ENCODE measurements at places on chromosomes 1 and 21. TPM values are rescaled to one million over a fixed set of nuclear protein-coding genes. Genes with fewer than 3 reads are reported as not detected.

The PTPRU gene
- total RNA-seq, result 18.2 TPM

GRCh38 chr1:214248311-214249085 is 32.5 kb upstream of the SMYD2 start:
- no peak for DNase-seq

The MPL gene
- 0.65 TPM for total RNA-seq

The OR10J1 gene
- not detected for total RNA-seq

The HCRTR1 gene
- 0.44 TPM for total RNA-seq

DNA sequence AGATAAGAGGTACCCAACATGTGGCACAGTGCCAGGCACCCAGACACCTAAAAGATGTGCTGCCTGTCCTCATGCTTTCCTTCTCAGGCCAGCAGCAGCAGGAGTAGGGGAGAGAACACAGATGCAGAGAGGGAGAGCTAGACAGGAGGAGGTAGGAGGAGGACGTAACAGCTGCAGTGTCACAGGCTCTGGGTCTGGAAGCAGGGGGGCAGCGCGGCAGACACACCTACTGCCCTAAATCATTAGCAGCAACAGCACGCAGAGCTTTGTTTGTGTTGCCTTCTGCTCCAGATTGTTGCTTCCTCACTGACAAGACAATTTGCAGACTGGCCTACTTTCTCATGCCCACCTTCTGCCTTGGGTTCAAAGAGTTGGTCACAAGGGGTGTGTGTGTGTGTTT is 196.7 kb upstream of the DAB1 start:
- no peak for DNase-seq

DNA sequence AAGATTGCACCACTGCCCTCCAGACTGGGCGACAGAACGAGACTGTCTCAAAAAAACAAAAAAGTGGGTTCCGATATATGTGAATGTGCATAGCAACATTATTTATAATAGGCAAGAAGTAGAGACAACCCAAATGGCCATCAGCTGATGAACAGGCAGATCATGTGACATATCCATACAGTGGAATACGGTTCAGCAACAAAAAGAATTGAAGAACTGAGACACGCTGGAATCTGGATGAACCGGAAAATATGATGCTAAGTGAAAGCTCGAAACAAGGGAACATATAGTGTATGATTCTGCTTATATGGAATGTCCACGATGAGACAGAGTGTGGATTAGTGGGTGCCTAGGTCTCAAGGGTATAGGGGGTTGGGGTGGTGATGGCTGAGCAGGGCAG is 28.5 kb upstream of the MORC3 start:
- DNase-seq, result no peak

GRCh38 chr1:46097149-46097472 is 35.3 kb downstream of the PIK3R3 start:
- no peak for DNase-seq

- peak; percentile 85 for DNase-seq
Measured at GRCh38 chr1:109240158-109241152, 8.9 kb upstream of the CELSR2 start.

The POFUT2 gene
- 20.3 TPM for total RNA-seq

The S100A13 gene
- 197 TPM for total RNA-seq

The AMY2A gene
- not detected for total RNA-seq

DNA sequence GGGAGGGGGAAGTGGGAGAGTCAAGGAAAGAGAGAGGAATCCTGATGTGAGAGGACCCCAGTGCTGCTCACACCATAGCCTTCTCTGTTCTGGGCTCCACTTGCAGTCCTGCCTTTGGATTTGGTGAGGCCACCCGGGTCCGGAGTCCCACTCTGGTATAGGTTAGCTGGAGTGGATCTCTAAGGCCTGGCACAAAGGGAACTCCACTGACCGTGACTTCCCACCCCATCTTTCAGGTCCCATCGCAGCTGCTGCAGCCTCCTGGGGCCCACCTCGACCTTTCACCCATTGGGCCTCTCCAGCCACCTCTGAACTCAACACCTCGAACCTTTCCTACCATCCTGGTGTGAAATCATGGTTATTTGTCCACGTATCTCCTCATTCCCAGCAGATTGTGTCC is 324.4 kb downstream of the MATN1 start:
- no peak for DNase-seq

DNA sequence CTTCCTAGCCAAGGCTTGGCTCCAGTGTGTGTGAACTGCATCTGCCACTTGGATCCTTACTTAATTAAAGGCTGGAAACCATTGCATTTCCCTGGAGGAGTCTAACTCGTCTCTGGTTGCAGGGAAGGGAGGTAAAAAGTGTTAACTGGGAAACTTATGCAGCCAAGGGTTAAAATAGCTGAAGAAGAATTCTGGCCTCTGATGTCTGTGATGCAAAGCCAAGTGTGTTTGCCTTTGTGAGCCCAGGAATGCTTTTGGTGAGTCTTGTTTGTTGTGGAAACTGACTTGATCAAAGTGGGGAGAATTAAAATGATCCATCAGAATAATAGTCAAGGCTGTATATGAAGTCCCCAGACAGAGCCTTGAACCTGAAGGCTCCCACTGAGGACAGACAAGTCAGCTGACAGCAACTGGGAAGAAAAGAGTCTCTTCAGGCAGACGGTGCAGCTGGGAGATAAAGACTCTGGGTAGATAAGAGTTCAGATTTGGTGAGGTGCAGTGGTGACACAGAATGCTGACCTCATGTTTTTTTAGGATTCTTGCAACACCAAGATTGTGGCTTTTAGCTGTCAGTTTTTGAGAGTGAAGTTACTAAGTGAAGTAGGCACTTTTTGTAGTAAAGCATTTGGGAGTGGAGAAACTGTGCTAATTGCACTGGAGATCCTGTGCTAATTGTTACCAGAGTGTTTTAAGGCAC is 59.5 kb upstream of the WLS start:
- DNase-seq, result no peak

DNA sequence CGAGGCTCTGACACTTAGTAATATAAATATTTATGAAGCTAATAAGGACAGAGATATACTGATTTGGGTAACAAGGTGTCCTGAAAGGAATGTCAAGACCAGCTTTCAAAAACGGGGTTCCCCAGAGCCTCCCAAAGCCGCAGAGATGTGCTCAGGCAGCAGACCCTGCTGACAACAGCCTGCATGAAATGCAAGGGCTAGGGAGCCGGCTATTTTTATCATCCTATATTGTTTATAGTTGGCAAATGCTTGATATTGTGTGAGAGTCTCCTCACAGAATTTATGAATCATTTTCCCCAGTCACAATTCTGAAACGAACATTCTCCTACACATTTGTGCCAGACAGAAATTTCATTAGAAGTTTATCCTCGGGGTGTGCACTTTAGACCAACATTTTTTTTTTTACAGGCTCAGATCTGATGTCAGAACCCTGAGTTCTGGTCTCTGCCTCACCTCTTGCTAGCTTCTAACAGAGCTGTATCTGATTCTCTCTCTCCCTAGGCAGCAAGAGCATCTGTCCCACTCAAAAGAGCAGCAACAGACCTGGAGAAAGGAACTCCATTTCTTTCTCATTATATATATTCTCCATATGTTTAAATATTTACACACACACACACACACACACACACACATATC is 302.3 kb upstream of the PLD5 start:
- DNase-seq, result no peak

DNA sequence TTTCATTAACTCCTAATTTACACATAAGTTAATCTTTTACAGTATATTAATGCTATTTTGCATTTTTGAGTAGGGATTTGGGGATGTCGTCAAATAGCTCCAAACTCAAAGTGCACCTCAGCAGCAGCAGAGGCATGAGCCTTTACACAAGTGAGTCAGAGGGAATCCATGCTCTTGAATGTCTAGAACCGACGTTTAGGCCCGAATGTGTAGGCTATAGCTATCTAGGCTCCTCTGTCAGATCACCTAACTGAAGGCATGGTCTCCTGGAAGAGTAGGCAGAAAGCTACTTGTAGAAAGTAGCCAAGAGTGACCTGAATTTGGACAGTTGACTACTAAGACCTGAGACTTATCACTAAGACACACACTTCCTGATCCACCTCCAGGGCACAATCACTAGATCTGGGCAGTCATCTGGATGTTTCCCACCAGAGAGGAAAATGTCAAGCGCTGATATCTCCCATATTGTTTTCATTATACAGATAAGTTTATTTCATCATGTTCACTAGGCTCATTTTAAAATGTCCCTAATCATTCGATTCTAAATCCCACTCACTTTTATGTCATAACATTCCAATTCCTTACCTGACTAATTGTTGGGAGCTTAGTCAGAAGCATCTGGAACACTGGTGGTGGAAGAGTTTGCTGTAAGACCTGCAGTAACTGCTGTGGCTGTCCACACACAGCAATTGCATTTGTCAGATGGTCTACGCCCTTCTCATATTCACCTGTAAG is 15.3 kb downstream of the TOMM20 start:
- DNase-seq, result no peak

DNA sequence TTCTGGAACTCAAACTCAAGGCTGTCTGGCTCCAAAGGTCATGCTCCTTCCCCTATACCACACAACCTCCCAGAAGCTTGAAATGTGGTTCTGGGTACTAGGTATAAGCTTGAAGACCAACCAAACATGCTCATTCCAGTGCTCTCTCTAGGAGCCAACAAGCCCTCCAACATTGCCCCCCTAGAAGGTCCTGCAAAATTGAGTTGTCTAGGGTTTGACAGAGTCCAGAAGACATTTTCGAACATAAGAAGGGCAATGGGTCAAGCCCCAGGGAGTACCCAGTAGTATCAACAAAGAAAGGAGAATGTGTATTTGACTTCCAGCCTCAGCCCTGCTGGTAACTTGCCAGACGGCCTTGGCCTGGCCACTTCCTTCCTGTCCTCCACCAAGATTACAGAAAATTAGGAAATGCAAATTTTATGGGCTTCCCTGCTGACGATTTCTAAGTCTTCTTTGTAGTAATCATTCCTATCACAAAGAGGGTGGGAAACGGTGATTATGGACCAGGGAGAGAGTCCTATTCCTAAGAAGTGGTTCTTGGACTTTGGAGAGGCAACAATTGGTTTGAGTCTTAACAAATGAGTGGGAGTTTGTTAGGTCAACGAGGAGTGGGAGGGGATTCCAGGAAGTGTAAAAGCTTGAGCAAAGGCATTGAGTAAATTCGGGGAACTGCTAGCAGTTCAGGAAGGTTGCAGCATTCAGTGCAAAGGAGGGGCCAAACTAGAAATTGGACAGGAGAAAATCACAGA is 18.7 kb upstream of the SLAMF1 start:
- peak; percentile 82 for DNase-seq

GRCh38 chr1:157842939-157843338 is 1.3 kb upstream of the CD5L start:
- no peak for DNase-seq

GRCh38 chr1:189350983-189351616 is 1126.6 kb downstream of the BRINP3 start:
- no peak for DNase-seq

GRCh38 chr1:223319905-223320580 is 43.9 kb downstream of the SUSD4 start:
- no peak for DNase-seq

GRCh38 chr1:111955755-111956154 is 33.7 kb downstream of the KCND3 start:
- no peak for DNase-seq

- DNase-seq, result no peak
Measured at GRCh38 chr1:52159033-52159789, 17.3 kb downstream of the ZFYVE9 start.

DNA sequence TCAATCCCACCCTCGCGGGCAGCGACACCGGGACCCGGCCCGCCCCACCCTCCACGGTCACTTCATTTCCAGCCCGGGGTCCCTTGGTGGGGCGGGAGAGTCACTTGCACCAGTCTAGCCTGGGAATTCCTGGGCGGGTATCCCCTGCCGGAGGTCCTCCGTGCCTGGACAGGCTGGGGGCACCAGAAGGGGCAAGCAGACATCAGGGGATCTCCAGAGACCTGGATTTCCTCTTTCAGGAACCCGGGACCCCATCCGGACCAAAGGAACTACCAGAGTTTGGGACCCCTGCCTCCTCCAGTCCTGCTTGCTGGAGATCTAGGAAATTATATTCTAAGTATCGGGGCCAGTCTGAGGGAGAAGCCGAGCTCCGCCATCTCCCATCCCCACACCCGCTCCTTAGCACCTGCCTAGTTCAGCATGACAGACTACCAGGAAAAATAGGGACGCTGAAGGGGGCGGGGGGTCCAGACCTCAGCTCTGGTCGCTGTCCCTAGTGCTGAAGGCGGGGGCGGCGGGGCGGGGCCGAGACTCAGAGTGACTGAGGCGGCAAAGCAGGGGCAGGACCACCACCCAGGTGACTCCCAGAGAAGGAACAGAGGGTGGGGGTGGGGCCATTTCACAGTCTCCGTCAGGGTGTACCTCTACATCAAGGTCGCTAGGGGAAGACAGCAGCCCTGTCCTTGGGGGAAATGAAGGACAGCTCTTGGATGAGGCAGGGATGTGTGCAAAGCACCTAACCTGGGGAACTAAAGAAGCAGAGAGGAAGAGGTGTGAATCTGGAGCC is 832 bp downstream of the HCN3 start:
- peak; percentile 70 for DNase-seq

The C8B gene
- total RNA-seq, result not detected

DNA sequence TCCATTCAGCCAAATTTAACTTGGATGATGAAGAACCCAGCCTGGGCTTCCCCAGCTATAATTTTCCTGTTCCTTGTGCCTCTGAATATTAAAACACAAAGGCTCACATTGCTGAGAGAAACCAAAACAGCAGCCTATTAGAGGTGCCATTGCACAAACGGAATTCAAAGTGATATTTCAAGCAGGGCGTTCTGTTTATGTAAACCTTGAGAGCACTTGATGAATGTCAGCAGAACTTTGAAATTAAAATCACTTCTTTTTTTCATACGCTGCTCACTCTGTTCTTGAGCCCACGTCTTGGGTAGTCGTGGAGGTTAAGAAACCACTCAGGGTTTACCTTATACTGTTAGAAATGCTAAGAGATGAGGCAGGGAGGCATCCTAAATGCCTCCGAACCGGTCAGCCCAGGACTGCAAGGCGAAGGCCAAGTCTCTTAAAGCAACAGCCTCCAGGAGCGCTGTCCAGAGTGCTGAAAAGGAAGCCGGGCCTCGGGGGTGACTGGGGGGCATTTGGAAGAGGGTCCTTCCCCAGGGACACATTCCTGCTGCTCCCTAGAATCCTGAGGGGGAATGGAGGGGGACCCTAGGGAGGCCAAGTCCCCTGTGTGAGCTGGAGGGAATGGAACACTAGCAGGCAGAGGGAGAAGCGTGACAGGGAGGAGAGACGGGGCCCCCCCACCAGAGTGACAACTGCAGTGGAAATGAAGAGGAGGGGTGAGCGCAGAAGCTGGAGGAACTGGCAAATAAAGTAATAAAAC is 154.8 kb upstream of the VAMP3 start:
- DNase-seq, result peak; percentile 54

DNA sequence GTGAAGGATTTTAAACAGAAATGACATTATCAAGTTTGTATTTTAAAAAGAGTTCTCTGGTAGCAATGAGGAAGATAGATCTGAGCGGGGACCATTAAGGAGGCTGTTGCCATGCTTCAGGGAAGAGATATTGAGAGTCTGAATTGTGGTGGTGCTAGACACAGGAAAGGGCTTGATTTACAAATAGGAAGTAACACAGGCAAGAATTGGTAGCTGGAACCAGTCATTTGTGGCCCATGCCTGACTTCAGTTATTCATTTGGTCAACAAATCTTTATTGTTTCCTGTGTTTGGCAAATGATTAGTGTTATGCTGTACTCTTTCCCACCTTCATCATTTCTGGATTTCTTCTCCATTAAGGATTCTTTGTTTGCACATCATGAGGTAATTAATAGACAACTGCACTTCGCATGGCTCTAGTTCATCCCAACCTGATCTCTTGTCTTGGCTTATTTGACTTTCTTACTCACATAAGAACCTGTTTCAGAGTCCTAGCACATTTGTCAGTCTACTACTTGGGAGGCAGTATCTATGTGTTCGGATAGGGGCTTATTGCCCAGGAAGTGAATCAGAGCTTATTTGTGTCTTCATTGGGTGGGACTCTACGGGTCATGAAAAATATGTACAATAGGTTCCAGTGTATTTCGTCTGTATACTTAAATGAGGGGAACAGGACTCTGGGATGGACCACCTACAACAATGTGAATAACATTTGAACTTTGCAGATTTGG is 32.3 kb downstream of the EEIG2 start:
- no peak for DNase-seq

Data from left cardiac atrium (tissue), 4 donors.